NCI-H2029 (cell line): ENCODE measurements at places on chromosomes 1 and 21.

- no peak for DNase-seq
Observed at GRCh38 chr1:36620142-36620541, 137.4 kb upstream of the CSF3R start.

GRCh38 chr1:8026976-8027747 lies 1.1 kb upstream of the ERRFI1 start:
- no peak for DNase-seq

- DNase-seq: no peak
Observed at GRCh38 chr1:35935442-35936388, 4.8 kb downstream of the AGO3 start.

DNA sequence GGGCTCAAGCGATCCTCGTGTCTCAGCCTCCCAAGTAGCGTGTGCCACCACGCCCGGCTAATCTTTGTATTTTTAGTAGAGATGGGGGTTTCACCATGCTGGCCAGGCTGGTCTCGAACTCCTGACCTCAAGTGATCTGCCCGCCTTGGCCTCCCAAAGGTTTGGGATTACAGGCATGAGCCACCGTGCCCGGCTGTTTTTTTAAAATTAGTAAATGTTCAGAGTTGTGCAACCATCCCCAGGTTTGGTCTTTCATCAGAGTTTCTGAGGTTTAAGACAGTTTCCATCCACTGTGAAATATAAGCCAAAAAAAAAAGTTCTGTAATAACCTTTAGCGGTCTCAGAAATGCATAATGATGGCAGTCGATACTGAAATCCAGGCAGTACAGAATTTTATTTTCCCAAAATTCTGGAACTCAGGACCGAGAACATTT lies 550 bp upstream of the SYT11 start:
- DNase-seq: no peak

DNA sequence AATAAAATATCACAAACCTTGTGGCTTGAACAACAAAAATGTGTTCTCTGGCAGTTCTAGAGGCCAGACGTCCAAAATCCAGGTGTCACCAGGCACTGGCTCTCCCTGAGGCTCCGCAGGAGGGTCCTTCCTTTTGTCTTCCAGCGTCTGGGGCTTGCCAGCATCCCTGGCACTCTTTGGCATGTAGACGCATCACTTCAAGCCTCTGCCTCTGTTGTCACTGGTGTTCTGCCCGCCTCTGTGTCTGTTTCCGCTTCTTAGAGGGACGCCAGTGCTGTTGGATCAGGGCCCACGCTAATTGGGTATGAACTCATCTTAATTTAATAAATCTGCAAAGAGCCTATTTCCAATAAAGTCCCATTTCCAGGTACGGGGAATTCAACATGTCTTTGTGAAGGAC lies 273.7 kb upstream of the C1orf174 start:
- DNase-seq: no peak

GRCh38 chr21:40618191-40618973 lies 228.6 kb downstream of the DSCAM start:
- DNase-seq: no peak

GRCh38 chr1:86951430-86951829 lies 37.0 kb downstream of the HS2ST1 start:
- no peak for DNase-seq

DNA sequence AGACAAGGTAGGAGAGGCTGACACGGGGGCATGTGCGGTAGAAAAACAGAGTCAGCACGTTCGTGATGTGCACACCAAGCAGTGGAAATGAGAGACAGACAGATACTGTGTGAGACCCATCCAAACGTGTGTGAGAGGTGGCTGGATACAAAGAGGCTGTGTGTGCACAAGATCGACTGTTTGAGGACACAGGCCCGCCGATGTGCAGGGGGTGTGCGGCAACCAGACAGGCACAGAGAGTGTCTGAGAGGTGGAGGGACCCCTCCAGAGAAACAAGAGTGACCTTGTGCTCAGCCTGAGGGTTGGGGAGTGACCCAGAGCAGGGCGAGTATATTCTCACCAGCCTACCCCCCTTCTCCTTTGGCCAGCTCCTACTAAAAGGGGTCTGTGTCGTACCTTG lies 97.8 kb upstream of the IPO9 start:
- no peak for DNase-seq

GRCh38 chr1:6592441-6592840 lies 10.2 kb downstream of the KLHL21 start:
- DNase-seq: no peak

- no peak for DNase-seq
Observed at GRCh38 chr1:10701145-10701544, 95.3 kb downstream of the CASZ1 start.

- peak; percentile 98 for DNase-seq
Observed at GRCh38 chr1:39378377-39378776, 113.1 kb upstream of the BMP8A start.

- DNase-seq: no peak
Observed at GRCh38 chr1:232902774-232903350, 47.5 kb upstream of the NTPCR start.

GRCh38 chr1:19356266-19356665 lies 44.1 kb downstream of the SLC66A1 start:
- DNase-seq: peak; percentile 62

DNA sequence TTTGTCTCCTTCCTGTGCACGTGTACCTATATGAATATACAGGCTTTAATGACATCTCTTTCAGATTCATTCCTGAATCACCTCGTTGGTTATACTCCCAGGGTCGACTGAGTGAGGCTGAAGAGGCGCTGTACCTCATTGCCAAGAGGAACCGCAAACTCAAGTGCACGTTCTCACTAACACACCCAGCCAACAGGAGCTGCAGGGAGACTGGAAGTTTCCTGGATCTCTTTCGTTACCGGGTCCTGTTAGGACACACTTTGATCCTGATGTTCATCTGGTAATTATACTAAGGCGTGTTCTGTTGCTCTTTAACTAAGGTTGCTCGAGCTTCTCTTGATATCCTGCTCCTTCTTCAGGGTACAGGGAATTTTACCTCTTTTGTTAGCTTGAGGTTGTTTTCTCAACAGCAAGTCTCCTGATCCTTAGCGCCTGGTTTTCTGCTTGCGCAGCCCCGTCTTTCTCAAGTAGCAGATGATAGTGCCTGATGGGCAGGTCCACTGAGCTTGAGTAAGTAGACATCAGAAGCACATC lies 55.1 kb downstream of the SLC22A15 start:
- DNase-seq: no peak

DNA sequence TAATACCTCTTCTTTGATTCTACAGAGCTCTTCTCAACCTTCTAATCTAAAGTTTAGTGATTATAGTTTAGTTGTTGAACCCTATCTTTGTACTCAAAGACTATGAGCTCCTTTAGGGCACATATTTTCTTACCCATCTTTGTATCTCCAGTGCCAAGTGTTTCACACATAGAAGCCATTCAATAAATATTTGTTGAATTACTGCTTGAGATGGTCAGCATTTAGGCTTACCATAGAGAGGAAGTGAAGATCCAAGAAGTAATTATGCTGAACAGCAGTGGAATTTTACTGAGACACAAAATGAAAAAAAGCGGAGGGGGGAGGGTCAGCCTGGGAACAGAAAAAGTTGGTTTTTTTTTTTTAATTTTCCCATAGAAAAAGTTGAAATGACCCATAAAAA lies 21.9 kb downstream of the PIK3R3 start:
- no peak for DNase-seq

DNA sequence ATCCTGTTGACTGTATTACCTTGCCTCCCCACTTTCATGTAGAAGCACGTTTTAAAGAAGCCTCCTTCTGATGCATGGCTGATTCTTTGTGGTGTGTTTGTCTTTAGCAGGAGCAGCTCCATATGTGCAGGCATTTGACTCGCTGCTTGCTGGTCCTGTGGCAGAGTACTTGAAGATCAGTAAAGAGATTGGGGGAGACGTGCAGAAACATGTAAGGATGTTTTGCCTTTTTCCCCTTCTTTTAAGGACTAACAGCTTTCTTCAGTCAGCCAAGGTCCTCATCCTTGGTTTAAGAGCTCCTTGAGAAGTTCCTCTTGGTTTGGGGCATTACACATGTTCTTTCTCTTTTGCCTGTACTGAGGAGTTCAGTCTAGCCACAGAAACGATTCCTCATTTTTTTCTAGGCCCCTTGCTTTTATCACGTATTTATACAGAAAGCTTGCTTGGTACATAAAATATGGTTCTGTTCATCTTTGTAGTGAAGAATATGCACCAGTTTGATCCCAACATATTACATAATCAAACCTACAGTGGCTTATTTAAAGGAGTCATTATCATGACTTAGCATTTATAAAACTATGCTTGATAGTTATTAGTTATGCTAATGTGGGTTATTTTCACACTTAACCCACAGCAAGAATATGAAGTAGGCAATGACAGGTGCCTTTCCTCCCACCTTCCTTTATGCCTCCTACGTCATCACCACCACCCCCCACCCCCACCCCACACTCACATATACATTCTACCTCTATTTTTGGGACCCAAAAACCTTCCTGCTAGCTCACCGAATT lies 19.6 kb downstream of the CAP1 start:
- no peak for DNase-seq

- DNase-seq: no peak
Observed at GRCh38 chr1:167718914-167719691, 2.7 kb upstream of the MPZL1 start.
